ENCODE measurements at places on chromosomes 3 and 15.
A peak's percentile ranks its signal among the peaks of the same experiment; 100 is the strongest.

DNA sequence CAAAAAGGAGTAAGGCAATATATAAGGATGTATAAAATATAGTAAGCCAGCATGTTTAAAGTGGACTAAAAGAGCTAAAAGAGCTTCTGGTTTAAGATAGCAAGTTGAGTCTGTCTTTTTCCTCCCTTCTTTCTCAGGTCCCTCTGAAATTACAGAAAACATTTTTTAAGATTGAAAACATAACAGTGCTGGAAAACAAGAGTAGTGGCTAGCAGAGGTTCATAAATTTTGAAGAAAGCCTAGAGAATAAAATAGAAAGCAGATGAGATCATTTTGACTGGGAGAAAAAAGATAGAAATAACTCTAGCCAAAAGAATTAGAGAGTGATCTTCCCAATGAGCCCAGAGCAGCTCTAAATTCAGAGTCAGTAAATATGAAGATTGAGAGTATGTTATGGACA lies 41.9 kb downstream of the ATP8B4 start:
- no peak for DNase-seq

DNA sequence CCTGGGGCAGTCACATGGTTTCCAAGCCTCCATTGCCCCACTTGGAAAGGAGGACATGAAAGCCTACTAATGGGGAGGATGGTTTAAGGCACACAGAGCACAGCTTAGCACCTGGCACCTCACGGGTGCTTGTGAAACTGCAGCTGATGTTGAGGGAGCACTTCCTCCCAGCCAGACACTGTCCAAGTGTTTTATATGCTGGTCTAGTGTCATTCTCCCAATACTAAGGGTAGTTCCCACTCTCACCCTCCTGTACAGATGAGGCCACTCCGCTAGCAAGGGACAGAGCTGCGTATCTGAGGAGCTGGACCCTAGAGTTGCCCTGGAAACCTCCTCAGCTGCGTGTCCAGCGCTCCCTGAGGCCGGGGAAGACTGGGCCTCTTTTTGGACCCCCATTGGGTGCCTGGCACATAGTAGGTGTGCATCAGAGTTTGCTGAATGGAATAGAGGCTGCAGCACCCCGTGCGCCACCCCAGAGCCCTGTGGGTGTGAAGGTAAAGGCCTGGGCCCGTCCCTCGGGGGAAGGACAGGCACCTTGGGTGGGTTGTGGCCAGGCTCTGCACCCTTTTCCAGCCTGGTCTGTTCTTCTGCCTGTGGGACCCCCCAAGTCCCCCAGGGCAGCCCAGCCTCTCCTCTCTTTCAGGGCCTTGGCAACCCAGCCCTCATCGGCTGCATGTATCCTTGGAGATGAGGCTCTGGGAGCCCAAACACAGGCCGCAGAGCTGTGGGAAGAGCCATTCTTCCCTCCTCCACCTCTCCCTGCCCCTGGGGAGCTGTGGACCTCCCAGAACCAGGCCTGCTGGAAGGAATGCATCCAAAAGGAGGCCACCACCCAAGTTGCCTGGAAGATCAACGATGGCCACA lies 31.3 kb downstream of the DNASE1L3 start:
- no peak for DNase-seq

GRCh38 chr15:101193120-101193644 lies 58.7 kb downstream of the CHSY1 start:
- DNase-seq = no peak

DNA sequence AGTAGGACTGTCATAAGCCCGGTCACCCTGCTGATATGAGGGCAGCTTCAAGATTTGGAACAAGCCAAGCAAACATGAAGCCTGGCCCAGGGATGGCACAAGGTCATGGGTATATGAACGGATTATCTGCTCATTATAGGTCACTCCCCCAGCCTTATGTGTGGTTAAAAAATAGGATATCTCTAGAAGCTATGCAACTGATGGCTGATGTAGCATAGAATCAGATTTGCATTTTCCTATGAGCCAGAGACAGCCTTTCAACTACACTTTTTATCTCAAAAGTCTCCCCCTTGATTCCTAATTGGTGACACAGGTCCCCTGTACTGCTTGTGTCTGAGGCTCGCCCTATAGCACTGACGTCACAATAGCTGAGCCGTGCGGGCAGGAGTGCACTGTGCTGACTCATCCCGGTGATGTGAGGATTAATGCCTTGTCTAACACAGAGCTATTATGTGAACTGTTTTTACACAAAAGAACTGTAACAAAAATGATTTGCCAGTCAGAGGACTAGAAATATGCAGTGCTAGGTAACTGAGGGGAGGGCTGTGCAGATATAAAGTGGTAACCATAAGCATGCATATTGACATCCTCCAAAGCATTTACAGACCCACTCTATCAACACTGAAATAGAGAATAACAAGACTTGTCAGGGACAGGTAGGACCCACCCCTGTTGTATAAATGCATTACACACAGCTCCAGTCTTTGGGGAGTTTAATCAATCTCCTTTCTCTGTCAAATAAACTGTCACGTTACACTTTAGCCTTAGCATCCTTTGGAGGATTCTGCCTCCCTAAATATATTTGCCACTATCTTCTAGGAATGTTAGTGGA lies 204.9 kb downstream of the TIGIT start:
- no peak for DNase-seq

GRCh38 chr3:186248850-186249249 lies 113.2 kb downstream of the DGKG start:
- DNase-seq = no peak

- no peak for DNase-seq
Measured at GRCh38 chr15:59306520-59307164, 66.0 kb downstream of the MYO1E start.

DNA sequence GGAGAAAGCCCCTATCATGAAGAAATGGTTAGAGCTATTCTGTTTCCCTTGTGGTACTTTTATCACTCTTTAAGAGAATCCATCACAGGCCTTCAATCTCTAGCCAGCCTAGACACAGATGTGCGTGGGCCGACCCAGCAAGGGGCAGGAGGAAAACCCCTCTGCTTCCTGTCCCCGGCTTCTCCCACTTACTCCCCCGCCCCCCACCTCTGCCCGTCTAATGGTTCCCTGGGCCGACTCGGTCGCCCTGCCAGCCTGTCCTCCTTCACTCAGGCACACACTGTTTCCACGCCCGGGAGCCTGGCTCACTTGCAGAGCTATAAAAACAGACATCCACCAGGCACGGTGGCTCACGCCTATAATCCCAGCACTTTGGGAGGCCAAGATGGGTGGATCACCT lies 58.3 kb upstream of the TFRC start:
- no peak for DNase-seq

DNA sequence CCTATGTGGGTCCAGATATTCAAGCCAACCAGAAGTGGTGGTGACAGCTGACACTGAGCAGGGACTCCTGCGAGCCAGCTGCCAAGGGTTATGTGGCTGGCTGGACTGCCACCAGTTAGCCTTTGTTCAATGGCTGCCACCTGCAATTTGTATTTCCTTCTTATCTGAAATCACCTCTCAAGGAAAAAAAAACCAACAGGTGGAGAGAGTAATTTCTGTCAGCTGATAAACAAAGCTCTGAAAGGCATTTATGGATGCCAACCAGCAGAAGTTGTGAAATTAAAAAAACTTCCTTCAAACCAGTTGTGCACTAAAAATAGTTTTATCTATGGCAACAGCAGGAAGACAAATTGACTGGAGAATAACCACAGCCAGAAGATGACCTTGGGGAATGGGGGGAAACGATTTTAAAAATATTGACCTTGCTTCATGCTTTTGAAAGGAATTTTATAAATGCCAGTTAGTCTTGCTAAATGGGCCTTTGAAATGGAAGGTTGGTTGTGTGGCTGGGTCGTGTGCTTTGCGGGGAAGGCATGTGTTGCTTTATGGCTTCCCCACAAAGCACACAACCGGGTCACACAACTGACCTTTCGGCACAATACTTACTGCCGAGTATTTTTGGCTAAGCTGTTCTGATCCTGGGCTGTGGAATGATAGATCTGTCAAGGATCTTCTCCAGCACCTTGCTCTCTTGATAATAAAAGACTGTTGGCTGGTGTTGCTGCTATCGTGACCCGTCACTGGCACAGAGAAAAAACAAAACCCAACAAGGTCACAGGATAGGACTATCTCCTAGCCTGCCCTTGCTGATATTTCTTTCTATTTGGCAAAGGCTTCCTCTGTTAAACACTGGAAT lies 3.5 kb downstream of the MYZAP start:
- DNase-seq = no peak

DNA sequence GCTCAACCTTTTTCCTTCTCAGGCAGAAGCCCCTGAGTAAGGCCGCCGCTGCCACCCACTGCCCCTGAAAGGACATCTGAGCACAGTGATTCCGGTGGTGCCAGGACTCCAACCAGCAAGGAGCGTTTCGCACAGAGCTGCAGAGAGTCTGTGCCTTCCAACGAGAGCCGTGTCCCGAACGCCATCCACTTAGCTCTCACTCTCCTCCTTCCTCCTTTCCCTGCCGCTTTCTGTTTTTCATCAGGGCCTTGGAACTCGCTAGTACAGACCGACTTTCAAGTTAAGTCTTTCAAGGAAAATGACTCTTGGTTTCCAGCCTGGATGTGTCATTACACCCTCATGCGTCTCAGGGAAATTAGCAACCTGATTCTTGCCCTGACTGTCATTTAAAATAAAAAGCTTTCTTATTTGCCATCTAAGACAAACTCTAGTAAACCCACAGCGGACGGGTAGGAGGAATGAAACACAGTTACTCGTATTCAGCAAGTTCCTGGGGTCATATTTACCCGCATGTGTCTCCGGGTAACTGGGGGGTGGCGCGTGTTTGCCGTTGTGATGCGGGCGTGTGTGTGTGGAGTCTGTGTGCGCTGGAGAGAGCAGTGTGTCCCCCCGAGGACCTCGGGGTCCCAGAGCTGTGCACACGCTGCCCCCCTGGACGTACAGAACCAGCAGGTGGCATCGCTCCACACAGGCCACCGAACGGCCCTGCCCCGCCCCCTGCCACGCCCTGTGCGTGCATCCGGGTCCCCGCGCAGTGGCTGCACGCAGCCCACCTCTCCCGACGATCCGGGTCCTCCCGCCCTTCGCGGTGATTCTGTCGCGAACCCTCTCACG lies 30.4 kb upstream of the ALDH1A3 start:
- peak; percentile 38 for DNase-seq

GRCh38 chr3:42051384-42052131 lies 39.6 kb upstream of the TRAK1 start:
- no peak for DNase-seq

DNA sequence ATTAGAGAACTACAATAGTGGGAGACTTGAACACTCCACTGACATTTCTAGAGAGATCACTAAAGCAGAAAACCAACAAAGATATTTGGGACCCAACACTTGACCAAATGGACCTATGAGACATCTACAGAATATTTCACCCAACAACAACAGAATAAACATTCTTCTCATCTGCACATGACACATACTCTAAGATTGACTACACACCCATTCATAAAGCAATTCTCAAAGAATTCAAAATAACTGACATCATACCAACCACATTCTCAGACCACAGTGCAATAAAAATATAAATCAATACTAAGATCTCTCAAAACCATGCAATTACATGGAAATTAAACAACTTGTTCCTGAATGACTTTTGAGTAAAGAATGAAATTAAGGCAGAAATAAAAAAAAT lies 473.7 kb downstream of the LPP start:
- DNase-seq = peak; percentile 8

GRCh38 chr15:52527911-52528563 lies 643 bp downstream of the MYO5A start:
- DNase-seq = peak; percentile 49

GRCh38 chr3:67377299-67377698 lies 277.1 kb downstream of the SUCLG2 start:
- DNase-seq = no peak

- peak; percentile 6 for DNase-seq
Measured at GRCh38 chr3:134918441-134918840, 123.4 kb downstream of the EPHB1 start.

GRCh38 chr3:169295126-169295525 lies 368.4 kb downstream of the MECOM start:
- no peak for DNase-seq
